ENCODE measurements at places on chromosomes 7 and 10.

DNA sequence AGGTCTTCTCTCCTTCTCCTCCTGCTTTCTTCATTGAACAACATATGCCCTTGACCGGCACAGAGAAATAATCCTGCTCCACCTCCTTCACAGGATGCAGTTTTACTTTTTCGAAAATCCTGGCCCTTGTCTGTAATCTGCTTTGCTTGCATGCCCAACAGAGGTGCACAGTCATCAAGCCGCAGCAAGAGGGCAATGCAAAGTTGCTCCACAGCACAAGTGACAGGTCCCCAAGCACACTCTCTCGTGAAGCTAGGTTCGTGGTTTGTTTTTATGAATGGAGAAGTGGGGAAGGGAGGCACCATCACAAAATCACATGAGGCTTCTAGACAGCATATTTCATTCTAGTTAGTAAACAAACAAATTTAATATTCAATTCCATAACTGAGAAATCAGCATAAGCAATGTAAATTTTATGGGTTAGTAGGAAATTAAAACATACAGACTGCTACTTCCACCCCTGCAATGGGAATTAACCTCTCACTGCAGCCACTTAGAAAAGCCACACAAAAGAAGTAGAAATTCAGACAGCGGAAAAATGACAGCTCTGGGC is 178.8 kb downstream of the TPK1 start:
- DNase-seq: no peak

DNA sequence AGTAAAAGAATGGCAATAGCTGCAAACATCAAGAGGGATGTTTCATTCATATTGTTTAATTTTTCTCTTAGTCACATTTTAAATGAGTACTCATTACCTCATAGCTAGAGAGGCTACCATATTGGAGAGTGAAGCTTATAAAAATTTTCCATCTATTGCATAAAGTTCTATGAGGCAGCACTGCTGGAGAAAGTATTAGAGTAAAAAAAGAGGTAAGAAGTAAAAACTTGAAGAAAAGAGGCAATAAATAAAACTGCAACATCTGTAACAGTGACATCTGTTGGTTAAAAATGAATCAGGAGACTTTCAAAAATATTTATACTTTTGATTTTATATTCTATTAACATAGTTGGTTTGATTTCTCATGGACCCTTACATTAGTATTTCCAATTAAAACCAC is 284.5 kb upstream of the SEMA3D start:
- DNase-seq: no peak

DNA sequence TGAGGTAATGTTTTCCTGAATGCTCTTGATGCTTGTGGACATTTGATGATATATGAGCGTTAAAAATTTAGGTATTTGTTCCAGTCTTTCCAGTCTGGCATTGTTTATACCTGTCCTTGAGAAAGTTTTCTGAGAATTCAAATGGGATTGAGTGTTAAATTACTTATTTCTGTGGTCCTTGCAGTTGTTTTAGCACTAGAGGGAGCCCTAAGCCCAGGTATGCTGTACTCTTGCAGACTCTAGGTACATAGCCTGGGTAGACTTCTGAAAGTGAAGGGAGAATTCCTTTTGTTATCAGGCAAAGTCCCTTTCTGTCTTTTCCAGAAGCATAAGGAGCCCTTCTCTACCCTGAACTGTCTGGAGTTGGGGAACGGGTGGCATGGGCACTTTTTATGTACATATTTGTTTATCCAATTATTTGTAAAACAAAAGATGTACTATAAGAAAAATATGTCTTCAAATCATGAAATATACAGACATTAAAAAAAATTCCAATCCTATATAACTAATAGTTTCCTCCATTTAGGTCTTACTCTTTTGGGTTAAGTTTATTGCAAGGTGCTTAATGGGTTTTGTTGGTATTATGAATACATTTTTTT is 262.1 kb downstream of the ATRNL1 start:
- no peak for DNase-seq

DNA sequence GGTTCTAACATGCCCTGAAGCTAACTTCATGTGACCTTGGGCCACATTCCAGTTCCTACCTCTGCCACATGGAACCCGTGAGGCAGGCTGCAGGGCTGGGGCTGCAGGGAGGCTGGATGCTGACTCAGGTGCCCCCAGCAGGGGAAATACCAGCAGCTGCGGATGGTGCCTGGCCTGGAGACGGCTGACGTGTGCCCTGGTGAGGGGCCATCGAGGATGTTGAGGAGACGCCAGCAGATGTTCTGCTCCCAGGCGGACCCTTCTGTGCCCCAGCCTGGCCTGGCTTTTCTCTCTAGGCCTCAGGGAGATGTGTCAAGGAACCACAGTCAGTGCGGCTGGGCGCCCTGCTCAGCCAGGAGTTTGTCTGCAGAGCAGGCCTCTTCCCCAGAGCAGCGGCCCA is 8.8 kb downstream of the BAG3 start:
- no peak for DNase-seq

DNA sequence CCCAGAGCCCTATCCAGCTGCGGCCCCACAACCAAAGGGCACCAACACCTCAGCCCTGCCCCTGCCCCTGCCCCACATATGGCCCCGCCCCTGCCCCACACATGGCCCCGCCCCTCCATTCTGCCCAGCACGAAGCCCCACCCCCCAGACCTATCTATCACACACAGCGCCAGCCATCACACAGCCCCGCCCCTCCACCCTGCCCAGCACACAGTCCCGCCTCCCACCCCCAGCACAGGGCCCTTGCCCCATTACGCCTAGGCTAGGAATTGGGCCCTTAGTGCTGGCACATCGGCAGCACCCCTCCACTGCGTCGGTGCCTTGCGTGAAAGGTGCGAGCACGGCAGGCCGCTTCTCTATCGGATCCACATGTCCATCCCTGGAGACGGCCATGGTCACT is 126.8 kb downstream of the MAD1L1 start:
- no peak for DNase-seq

- peak; percentile 25 for DNase-seq
Measured at GRCh38 chr10:78299851-78300468, 266.3 kb downstream of the RPS24 start.

DNA sequence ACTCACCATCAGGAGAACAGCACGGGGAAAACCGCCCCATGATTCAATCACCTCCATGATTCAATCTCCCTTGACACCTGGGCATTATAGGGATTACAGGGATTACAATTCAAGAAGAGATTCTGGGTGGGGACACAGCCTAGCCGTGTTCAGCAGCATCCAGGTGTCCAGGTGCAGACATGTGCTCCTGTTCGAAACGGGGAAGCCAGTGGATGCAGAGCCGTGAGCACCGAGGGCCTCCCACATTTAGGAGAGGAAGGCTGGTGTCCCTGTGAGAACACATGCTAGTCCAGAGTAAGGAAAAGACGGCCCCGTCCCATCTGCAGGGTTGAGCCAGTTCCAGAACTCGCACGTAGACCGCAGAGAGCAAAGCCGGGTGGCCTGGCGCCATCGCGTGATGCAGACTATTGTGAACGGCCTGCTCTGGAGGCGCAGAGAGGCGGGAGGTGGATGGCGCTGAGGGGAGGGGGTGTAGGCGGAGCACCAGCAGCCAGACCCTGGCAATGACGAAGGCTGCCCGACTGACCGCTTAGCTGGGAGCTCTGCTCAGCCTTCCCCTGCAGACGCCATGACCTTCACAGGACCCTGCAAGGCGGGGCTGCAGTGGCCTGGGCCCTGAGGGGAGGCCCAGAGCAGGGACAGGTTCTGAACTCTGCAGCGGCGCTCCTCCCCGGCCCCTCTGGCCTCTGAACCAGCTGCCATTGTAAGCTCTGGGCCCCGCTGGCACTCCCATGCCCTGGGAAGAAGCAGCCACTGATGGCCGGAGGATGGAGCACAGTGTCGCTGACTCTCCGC is 141.6 kb upstream of the TCERG1L start:
- DNase-seq: peak; percentile 83

GRCh38 chr10:46520941-46521340 is 35.5 kb downstream of the GPRIN2 start:
- no peak for DNase-seq

All from ecto neural progenitor cell (in vitro differentiated cells).